ENCODE measurements at places on chromosomes 1 and 21.

DNA sequence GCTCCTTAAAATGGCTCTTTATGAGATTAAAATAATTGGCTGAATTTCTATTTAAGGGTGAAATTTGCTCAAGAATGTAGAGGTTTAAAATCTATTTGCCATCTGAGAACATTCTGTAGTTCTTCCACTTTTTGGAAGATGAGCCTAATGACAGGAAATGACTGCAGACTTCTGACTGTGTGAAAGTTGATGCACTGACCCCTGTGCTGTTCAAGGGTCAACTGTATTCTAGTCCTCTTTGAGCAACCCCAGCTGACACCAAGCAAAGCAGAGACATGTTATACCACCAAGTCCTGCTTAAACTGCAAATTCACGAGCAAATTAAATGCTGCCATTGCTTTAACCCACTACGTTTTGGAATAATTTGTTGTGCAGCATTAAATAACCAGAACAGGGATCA is 26.6 kb downstream of the DDAH1 start:
- no peak for DNase-seq

DNA sequence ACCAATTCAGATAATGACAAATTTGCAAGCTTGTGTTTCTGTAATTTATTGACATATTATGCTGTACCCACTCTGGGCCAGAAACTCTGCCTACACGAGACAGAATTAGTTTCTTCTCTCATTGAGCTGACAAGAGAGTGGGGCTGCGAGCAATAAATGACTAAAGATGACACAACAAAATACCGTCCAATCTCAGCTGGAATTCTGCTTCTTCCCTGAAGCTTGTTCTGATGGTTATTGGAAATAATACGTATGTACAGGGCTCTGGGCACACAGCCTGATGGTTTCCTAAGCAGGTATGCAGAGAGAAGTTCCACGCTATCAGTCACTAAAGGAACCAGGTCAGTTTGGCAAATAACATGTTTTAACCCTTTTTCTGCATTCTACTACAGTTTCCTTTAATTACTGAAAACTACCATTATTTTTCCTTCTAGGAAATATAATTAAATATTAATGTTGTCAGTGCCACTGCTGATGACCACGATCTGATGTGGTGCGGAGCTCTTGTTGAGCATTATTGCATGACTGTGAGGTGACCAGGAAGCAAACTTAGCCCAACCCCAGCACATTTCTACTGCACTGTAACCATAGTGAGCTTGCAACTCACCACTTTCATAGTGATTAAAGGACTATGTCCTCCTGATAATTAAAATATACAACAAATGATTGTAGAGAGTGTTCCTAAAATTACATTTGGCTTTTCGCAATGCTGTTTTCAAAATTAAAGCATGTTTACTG is 221.4 kb upstream of the L1TD1 start:
- DNase-seq = no peak

DNA sequence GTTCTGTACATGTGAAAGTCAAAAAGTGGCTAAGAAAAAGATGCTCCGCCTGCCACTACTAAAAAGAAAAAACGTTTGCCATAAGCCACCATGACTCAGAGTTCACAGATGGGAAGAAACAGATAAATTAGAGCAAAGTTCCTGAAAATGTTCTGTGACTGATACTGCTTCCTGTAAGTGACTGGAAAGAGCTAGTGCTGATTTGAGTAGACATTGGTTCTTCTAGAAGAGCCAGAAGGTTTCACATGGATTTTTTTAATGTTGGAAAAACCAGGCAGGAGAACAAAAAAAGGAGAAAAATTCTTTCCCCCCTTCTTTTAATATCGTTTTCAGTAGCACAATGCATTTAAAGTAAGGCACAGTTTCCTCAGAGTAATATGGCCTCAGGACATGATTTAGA is 221.4 kb downstream of the HLX start:
- peak; percentile 61 for DNase-seq

- peak; percentile 62 for DNase-seq
Measured at GRCh38 chr1:228378090-228378872, 28.4 kb downstream of the TRIM11 start.

- no peak for DNase-seq
Measured at GRCh38 chr1:76266762-76267161, 192.2 kb downstream of the ST6GALNAC3 start.

DNA sequence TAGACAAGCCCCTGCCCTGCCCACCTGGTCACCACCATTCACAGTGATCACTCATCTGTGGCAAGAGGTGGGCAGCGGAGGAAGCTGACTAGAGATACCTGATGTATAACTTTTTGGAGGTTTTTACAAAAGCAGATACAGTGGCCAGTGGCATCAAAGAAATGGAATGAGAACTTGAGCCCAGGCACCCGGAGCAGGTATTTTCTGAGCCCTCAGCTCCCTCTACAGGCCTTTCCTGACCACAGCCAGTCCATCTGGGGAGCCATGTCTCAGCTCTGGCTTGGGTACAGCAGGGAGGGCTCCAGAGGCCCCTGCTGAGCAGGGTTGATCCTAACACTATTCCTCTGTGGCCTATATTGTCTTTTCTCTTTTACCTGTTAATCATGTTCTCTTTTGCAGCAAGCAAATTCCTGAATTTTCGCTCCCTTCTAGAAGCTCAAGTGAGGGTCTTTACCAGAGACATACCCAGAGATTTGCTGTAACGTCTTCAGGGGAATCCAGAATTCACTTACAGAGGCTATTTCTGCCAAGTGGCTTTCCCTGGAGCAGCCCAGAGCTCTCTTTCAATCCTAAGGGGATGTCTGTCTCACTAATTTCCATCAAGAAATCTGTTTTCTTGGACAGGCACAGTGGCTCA is 27.3 kb downstream of the GPR157 start:
- peak; percentile 81 for DNase-seq

- DNase-seq = no peak
Measured at GRCh38 chr1:86997538-86997937, 83.1 kb downstream of the HS2ST1 start.

DNA sequence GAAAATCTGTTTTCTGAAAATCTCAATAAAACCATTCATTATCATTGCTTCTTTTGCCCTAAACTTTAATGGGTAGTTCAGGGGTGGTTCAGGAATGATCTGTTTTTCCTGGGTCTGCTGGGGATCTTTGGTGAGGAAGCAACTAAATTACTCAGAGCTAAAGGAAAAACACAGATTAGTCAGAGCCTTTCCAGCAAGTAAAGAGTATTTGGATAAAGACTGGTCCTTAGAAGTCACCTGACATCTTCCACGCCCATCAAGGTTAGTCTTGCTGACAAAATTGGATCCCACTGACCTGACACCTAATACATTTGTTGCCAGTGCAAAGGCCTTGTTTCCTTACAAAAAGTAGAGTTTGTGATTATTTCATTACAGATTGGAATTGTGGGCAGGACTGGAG is 24.2 kb downstream of the HSPA13 start:
- DNase-seq = no peak

GRCh38 chr21:42373196-42373907 is 7.0 kb upstream of the TFF1 start:
- DNase-seq = no peak

DNA sequence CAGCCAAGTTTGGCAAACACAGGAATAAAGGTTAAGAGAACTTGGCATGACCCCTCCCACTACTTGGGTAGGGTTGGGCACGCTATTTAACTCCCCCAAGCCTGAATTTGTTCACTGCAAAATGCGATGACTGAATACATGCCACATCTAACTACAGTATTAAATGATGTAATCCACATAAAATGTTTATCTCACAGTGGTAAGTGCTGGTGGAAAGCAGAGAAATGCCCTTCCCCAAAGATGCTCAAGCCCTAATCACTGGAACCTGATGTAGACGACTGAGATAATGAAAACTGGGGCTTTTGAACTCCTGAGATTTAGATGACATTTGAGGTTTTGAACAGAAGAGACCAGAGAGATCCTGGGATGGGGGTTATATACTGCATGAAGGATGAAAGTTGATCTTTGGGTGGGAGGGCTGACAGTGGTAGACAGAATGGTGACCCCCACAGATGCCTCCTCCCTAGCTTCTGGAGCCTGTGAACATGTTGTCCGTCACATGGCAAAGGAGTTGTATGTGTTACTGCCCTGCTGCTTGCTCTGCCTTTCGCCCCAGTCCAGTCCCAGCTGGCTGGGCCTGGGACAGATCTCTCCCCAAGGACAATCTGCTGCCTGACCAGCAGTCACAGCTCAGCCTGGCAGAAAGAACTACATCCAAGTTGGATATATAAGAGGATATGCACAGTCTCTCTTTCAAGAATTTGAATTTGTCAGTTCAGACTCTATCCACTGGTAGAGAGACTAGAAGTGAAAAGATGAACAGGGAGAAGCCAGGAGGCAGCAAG is 120.9 kb downstream of the DAB1 start:
- no peak for DNase-seq

- DNase-seq = no peak
Measured at GRCh38 chr1:97875996-97876395, 44.8 kb downstream of the DPYD start.

DNA sequence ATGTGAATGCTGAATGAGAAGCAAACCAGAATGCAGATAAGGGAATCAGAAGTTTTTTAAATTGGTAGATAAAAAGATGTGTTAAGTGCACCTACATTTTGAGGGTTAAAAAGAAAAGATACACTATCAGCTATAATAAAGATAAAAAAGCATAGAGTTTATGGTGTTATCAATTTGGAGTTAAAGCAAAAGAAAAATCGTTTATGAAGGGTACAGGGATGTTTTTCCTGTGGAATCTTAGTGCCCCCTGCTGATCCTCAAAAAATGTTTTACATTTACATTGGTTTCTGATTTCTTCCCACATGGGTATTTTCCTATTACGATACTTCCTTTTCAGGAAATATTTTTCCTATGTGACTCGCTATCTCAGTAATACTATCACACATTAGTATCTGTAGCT is 293.5 kb downstream of the MRPL39 start:
- DNase-seq = no peak

DNA sequence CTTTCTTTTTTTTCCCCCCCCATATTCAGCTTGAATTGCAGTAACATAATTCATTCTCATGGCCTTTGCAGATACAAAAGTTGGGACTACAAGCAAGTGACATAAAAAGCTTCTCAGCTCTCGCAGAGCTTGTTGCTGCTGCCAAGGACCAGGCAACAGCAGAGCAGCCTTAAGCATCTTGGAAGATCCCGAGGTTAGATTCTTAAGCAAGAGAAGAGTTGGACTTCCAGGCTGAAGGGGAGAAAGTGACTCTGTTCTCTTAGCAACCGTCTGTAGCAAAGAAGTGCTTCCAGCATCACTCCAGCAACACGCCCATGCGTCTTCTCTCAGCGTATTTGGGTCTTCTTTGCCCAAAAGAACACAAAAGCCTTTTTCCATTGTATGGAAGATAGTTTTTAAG is 20.7 kb downstream of the AGT start:
- DNase-seq = no peak

GRCh38 chr21:41924368-41924754 is 29.5 kb downstream of the C2CD2 start:
- DNase-seq = no peak

- DNase-seq = no peak
Measured at GRCh38 chr1:183817576-183818288, 12.8 kb downstream of the RGL1 start.

- no peak for DNase-seq
Measured at GRCh38 chr1:150083907-150084306, 16.3 kb downstream of the VPS45 start.

DNA sequence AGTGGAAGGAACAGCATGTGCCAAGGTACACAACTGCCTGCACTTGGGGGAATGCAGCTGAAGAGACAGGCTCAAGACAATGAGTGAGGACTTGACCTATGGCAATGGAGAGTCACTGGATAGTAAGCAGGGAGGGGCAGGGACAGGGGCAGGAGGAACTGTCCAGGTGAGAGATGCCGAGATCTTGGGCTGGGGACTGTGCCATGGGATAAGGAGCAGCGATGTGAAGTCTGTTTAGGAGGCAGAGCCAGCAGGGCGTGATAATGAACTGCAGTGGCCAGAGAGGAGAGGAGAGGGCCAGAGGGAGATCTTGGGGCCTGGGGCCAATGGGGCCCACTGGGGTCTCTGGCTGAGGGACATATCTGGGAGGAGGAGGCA is 17.8 kb upstream of the EPB41 start:
- no peak for DNase-seq

GRCh38 chr1:66929146-66929688 is 4.4 kb downstream of the MIER1 start:
- DNase-seq = no peak

DNA sequence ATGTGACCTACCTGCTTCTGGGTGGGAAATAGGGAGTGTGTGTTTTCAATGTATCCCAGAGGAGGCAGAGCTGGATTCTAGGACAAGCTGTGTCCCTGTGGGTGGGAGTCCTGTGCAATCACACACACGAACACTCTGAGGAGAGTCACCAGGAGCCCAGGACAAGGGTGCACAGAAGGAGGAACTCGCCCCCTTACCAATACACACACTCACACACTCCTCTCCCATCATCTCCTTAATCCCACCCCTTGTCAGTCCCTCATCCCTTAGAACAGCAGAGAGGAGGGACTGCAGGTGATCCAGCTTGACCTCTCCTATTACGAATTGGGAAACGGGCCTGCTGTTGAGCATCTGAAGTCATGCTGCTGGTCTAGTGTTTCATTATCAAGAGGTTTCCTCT is 8.5 kb upstream of the MYBPHL start:
- DNase-seq = no peak
